ENCODE measurements at places on chromosomes 12 and 14.

- DNase-seq: no peak
These were observed 10.2 kb downstream of the RCOR1 start for GRCh38 chr14:102602421-102603292.

- DNase-seq: no peak
These were observed 3.6 kb downstream of the PSMA6 start for GRCh38 chr14:35295845-35296161.

GRCh38 chr12:31118347-31119191 lies 44.9 kb downstream of the DDX11 start:
- DNase-seq: peak; percentile 49

GRCh38 chr12:113961921-113962710 lies 4.0 kb downstream of the RBM19 start:
- no peak for DNase-seq

DNA sequence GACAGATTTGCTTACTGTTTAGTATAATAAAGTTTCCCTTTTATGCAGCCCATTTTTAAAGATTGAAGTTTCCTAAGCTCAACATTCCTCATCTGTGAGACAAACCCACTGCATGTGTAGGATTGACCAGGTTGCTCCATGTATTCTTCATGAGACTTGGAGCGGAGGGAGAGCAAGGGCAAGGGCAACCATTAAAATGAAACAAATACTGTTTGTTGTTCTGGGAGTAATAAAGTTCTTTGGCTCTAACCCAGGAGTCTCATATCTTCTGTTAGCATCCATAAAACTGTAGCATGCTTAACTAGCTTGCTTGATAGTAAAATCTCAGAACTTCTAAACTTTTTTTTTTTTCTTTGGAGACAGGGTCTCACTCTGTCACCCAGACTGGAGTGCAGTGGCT lies 74.2 kb downstream of the NTS start:
- no peak for DNase-seq

GRCh38 chr12:53497461-53497860 lies 1.8 kb downstream of the MAP3K12 start:
- no peak for DNase-seq

DNA sequence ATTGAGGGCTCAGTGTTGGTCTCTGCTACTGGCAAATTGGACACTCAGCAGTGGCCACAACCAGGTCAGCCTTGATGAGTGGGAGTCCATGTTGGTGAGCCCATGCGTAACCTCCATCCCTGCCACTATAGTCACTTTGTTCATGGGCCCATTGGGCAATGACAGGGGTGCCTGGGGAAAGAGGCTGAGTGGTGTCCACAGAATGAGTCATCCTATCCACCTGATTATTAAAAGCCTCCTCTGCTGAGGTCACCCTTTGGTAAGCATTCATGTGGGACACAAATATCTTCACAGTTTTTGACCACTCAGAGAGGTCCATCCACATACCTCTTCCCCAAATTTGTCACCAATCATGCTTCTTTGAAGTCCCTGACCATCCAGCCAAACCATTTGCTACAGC lies 50.0 kb downstream of the FIGNL2 start:
- DNase-seq: no peak

GRCh38 chr12:40170593-40170992 lies 54.2 kb upstream of the LRRK2 start:
- no peak for DNase-seq

DNA sequence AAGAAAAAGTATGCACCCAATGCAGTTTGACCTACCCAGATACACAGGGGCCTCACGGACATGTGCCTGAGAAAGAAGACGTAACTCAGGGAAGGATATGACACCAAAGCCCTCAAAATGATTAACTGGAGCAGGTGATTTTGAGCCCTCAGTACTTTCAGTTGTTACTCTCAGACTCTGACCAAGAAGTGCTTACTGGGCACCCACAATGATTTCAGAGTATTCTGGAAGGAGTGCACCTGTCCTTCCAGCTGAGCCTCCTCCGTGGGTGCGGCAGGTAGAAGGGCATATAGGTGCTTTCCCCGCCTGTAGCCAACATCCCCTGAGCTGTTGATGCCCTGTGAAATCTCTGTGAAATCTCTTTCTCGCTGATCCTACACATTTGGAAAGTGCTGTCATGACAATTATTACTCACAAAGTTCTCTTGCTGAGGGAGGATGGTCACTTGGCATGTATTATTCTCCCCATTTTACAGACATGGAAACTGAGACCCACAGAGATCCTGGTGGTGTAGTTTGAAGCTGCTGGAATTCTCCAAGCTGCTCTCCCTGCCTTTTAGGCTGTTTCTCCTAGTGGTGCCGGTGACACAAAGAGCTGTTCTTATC lies 154.3 kb upstream of the CCND2 start:
- DNase-seq: no peak

- no peak for DNase-seq
These were observed 643.1 kb downstream of the GALC start for GRCh38 chr14:87349921-87350320.

GRCh38 chr12:12240662-12241340 lies 26.0 kb downstream of the LRP6 start:
- no peak for DNase-seq

- DNase-seq: no peak
These were observed 2.6 kb downstream of the SVOP start for GRCh38 chr12:109018296-109018695.

DNA sequence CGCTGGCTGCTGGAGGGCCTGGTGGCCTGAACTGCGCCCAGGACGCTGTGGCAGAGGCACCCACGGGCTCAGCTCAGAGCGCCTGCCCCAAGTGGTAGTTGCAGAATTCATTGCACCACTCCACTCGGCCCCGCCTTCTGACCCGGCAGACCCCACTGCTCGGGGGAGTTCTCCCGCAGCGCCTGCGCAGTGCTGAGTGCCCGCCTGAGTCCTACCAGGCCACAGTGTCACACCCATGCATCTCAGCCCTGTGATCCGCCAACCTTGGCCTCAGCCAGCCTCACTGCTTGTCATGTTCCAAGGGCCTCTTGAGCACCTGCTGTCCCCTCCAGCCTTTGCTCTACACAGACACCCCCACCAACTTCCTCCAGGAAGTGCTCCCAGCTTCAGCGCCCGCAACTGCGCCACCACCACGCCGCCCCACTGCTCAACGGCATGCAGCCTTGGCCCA lies 12.2 kb downstream of the DEGS2 start:
- DNase-seq: peak; percentile 64

DNA sequence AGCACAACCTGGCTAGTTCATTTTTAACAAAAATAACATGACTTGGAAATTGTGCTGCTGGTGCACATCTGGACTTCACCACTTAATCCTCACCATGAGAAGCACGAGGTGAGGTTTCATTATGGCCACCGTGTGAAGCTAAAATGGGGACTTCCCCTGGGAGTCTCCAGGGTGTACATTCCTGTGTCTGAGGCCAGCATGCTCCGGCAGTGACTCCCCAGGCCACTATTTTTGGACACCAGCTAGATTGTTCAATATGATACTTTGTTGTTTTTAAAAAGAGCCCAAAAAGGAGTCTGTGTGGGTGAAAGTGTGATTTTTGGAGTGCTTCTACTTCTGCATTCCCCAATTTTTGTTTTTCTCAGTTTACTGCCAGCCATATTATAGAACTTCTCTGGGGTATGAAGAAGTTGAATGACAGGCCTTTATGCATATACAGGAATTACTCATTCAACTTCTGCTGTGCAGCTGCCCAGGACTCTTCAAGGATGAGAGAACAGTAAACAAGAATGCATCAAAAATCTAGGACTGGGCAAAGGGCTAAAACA lies 16.9 kb upstream of the AICDA start:
- no peak for DNase-seq

GRCh38 chr12:86827409-86827808 lies 571.2 kb upstream of the MGAT4C start:
- no peak for DNase-seq

DNA sequence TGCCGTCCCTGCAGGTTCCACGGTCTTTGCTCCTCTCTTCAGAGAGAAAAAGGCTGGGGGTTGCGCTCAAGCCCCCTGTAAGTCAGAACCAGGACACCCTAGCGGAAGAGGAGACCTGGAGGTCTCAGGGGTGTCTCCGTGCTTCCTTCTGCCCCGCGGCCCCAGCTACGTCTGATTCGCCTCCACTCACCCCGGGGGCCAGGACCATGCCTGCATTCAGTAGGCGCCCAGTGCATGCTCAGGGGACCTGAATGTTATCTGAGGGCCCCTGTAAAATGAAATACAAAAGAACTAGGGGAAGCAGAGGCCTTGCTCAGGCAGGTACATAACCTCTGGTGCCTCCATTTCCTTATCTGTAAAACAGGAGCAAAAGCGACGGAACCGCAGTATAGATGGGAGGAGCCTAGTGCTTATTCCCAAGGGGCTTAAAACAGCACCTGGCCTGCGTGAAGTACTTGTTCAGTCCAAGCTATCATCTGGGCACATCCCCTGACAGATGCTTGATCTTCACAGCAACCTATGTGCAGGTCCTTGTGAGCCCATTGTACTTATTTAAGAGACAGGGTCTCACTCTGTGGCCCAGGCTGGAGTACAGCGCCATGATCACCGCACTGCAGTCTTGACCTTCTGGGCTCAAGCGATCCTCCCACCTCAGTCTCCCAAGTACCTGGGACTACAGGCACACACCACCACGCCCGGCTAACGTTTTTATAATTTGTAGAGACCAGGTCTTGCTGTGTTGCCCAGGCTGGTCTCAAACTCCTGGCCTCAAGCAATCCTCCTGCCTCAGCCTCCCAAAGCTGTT lies 110.3 kb upstream of the NCOR2 start:
- DNase-seq: peak; percentile 63

DNA sequence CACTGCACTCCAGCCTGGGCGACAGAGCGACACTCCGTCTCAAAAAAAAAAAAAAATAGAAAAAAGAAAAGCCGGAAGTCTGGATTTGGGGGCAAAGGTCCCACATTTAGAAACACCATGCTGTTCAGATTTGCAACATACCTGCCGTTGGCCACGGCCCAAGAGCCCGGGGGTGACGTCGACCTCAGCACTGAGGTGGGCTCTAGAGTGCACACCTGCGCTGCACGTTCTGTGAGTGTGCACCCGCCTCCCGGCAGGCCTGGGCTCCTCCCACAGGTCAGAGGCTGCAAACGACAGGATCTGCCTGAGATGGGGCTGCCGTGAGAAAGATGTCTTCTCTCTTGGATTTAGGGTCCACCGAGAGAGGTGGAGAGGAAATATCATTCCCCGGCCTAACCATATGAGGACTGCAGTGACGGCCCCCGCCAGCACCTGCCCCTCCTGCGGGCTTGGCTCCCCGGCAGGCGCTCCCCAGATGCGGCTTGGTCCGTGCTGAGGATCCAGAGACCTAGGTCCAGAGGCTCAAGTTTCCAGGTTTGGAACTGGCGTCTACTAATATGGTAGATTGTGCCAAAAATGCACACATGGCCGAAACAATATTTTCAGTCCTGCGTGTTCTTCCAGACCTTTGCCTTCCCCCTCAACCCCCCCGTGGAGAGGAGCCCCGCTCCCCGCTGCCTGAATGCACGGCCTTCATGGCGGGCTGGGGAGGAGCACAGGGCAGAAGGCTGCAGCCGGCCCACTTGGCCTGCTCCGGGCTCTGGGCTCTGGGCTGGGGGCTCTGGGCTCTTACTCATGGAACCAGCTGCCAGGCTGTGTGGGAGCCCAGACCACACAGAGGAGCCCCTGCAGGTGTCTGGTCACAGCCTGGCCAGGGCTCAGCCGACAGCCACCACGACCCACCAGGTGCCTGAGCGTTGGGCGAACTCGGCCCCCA lies 58.8 kb upstream of the FBRSL1 start:
- peak; percentile 29 for DNase-seq

GRCh38 chr12:47741340-47741703 lies 16.0 kb upstream of the ENDOU start:
- peak; percentile 13 for DNase-seq

DNA sequence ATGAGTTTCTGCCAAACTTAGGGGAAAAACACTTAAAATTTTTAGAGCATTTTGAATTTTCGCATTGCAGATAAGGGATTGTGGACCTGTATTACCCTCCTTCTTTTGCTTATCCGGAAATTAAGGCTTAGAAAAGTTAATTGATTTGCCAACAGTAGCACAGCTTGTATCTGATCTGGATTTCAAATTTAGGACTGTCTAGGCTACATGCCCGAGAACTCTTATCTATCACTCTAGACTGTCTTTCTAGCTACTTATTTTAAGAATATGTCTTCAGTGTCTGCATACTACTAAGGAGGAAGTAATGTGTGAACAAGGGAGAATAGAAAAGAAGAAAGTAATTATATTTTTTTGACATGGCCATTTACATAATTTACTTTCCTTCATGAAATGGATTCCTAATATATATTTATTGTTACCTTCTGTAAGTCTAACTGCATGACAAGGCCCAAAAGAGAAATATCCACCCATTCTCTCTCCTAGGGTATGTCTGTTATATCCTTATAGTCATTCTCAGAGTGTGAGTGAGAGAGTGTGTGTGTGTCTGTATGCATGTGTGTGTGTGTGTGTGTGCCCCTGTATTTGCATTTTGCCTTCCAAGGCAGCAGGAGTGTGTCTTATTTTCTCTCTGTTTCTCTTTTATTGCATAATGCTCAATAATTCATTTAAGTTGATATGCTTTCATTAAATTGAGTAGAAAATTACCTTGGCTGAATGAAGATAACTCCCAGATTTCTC lies 132.1 kb downstream of the SLC5A8 start:
- no peak for DNase-seq

DNA sequence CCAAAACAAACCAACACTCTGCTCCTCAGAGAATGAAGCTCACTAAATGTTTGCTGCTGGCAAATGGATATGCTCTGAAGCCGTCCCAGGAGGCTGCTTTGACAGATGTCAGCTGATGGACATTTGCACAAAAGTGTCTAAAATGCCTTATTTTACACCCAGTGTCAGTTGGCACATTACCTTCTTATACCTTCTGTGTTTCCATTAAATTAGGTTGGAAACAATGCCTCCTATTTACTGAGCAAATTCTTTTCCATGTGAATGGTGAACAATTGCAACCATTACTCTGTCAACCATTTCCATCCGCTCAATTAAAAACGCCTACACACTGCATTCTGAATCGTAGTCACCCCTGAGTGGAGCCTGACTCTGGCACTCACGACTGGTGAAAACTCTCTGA lies 1679.9 kb upstream of the FLRT2 start:
- DNase-seq: no peak

GRCh38 chr12:83823386-83824045 lies 1089.1 kb downstream of the SLC6A15 start:
- DNase-seq: no peak

DNA sequence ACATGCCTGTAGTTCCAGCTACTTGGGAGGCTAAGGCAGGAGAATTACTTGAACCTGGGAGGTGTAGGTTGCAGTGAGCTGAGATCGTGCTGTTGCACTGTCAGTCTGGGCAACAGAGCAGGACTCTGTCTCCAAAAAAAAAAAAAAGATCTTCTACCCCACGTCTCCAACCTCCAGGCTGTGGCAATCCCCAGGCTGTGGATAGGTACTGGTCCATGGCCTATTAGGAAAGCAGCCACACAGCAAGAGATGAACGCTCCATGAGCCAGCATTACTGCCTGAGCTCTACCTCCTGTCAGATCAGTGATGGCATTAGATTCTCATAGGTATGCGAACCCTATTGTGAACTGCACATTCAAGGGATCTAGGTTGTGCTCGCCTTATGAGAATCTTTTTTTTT lies 6.1 kb upstream of the PTGES3 start:
- DNase-seq: no peak

DNA sequence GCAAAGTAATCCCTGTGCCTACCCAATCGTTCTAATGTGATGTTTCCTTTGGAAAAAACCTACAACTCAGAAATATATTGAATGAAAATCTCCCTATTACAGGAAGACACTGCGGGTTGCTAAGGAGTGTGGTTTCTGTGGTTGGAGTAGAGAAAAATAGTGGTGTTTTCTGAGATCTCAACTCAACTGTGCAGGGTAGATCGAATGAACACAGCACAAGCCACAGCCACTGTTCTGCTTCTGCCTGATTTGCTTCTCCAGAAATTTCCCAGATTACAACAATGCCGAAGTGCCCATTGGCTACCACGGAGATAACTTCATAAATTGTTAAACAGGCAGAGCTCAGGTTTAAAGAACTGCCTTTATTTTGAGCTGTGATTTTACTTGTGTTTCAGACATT lies 480.4 kb downstream of the DIO2 start:
- no peak for DNase-seq

All from NCI-H187 (cell line).